ENCODE measurements at places on chromosomes 3 and 15.

GRCh38 chr15:40550341-40551037 lies 14.4 kb downstream of the CCDC32 start:
- DNase-seq: peak; percentile 47

DNA sequence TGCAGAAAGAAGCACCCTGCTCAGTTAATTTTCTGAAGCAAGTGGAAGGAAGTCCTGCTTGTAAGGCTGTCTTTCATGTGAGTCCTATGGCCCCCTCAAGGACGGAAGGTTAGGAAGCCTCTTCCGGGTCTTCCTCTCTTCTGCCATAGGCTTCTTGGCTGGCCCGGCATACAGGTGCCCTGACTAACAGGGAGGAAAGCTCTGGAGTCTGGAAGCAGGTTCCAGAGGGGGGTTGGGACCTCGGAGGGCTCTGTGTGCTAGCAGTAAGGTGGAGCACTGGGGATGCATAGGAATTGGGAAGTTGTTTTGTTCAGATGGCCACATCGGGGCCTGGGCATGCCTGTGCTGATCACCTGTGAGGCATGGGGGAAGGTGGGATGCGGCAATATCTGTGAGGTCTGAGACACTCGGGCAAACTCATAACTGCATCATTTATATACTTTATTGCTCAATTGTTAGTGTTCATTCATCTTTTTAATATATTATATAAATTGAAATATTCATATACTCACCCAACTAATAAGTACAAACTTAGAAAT lies 49.6 kb downstream of the TRAK1 start:
- DNase-seq: no peak

DNA sequence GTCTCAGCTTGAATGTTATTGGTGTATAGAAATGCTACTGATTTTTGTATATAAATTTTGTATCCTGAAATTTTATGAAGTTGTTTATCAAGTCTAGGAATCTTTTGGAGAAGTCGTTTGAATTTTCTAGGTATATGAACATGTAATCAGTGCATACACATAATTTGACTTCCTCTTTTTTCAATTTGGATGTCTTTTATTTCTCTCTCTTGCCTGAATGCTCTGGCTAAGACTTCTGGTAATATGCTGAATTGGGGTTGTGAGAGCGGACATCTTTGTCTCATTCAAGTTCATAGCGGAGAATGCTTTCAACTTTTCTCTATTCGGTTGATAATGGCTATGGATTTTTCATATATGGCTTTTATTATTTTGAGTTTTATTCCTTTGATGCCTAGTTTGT lies 100.9 kb upstream of the MCTP2 start:
- DNase-seq: no peak

GRCh38 chr3:119276680-119277079 lies 17.5 kb upstream of the ARHGAP31 start:
- no peak for DNase-seq

DNA sequence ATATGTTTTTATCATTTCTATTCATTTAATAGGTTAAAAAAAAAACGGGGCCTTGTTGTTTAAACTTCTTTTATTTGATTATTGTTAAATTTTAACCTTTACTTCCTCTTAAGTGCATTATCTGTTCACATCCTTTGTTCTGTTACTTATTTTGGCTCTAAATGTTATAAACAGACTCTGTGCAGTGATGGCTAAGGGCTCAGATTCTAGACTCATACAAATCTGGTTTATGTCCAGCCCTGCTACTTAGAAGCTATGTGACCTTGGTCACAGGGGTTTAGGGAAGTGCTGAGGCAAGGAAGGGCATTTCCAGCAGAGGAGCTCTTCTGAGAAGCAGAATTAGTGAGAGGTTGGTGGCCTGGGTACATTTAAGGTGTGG lies 55.3 kb upstream of the VILL start:
- peak; percentile 28 for DNase-seq

DNA sequence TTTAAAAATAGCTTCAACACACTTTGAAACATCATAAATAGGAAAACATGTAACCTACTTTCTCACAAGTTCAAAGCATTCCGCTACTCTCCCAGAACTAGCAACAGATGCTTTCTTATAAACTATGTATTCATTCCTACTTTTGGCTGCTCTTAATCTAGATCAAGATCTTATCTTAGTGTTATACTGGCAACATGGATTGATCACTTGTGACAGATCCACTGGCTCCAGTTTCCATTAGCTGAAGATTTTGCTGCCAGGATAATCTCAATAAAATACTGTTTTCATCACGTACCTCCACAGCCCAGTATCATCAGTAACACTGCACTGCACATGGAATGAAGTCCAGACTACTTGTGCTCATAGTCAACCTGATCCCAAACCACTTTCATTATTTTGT lies 491.7 kb upstream of the AGTR1 start:
- no peak for DNase-seq

GRCh38 chr15:40044717-40045571 lies 6.0 kb upstream of the SRP14 start:
- DNase-seq: peak; percentile 86

DNA sequence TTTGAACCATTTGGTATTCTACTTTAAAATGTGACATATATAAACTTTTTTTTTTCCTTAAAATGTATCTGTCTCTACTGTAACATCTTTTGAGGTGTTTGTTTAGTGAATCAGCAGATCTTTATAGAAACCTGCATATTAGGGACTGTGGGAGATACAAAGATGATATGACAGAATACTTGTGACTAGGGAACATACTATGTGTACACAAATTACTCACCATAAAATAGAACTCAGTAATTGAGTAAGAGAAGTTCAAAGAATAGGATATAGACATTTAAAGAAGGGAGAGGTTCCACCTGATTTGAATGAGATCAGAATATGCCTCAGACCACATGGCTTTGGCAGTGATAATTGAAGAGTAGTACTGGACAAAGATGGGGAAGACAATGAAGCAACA lies 47.9 kb downstream of the ATP2C1 start:
- DNase-seq: no peak

- no peak for DNase-seq
These were observed 845.9 kb downstream of the TBL1XR1 start for GRCh38 chr3:176351408-176351807.

DNA sequence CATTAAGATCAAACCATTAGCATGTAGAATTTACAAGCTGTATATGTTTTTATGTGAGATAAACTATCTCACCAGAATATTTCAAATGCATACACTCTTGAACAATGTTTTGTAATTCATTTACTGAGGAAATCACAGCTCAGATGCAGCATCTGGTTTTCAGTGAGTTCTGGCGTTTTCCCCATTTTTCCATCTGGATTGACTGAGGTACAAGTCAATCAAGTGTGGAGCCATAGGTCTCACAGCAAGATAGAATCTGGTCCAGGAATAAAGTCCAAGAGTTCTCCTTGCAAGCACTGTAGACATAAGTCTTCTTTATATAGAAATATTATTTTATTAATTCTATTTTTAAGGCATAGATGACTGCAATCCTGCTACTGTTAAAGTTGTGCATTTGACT lies 219.3 kb downstream of the ZBBX start:
- DNase-seq: no peak

DNA sequence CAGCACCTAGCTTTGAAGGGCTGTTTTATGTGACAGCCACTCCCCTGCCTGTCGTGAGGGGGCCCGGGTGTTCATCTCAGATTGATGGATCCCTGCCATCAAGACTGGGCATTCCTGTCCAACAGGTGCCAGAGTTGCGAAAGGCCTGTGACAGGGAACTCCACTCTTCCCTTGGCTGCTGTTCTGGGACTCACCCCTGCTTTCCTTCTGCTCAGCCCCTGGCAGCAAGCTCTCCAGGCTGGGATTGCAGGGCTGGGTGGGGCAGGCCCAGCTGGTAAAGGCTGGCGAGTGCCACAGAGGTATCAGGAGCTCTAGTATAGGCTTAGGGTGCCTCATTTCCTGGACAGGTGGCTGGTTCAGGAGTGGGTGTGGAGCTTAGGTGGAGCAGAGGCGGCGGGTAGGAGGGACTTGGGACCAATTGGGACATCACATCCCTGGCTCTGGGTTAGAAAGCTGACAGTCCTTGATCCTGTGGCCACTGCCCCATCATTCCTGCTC lies at the start of gene PLA2G4B:
Gene PLA2G4B (plus strand): TSS at position 448 of the 498 bp plus-strand sequence. CDS start 67 bp downstream, outside the sequence.
- no peak for DNase-seq

- peak; percentile 12 for DNase-seq
These were observed 180.5 kb downstream of the APBA2 start for GRCh38 chr15:29066310-29066709.

DNA sequence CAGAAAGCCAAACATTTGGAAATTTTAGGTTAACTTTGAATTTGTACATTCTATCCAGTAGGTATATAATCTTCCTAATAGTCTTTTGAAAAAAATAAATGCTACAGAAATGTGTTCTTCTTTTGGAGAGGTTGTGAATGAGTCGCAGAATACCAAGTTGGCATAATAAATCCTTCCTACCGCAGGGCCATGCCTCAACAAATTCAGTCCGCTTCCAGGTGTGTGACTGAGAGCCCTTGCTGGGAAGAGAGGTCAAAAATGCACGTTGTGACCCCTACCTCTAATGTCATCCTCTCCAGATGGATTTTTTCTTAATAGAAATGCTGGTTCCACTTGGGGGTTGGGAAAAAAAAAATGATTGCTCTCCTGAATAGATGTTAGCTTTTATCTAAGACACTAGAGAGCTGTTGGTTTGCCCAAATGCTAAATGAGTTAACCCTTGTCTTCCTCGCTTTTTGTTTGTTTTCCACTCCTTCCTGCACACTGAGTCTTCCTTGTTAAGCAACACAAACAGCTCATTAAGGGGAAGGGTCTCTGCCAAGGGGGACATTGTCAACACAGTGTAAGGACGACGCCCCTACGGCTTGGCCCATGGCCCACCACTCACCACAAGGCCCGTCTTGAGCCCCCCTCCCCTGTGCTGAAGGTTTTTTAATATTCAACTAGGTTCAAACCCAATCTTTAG lies 33.9 kb downstream of the RLBP1 start:
- no peak for DNase-seq

- DNase-seq: no peak
These were observed 153.6 kb downstream of the TNIK start for GRCh38 chr3:171306631-171307030.

DNA sequence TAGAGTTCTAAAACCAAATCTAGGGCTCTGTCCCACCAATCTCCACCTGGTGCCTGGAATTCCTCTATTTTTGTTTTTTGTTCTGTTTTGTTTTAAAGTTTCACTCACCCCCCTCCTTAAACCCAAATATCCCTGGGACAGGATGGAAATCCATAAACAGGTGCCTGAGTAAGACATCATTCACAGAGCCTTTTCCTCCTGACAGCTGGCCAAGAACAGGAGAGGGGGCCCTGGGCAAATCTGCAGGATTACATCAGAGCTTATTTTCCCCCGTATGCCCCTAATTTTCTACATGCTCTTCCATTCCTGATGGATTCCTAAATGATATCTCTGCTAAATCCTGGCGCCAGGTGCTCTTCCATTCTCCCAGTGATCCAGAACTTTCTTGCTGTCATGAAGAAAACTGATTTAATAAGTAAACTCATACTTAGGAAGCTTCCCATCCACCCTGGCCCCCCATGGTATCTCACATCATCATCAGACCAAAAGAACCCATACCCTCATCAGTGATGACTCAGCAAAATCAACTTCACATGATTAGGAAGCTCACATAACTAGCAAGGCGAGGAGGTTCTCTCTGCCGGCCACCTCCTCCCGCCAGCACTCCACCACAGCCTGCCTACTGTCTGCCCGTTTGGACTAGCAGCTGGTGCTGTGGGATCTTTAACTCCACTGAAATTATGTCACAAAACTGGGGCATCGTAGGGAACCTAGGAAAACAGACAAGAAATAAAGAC lies 61.0 kb downstream of the LIPC start:
- DNase-seq: peak; percentile 52

GRCh38 chr15:62094388-62094787 lies 27.6 kb downstream of the C2CD4A start:
- DNase-seq: no peak

DNA sequence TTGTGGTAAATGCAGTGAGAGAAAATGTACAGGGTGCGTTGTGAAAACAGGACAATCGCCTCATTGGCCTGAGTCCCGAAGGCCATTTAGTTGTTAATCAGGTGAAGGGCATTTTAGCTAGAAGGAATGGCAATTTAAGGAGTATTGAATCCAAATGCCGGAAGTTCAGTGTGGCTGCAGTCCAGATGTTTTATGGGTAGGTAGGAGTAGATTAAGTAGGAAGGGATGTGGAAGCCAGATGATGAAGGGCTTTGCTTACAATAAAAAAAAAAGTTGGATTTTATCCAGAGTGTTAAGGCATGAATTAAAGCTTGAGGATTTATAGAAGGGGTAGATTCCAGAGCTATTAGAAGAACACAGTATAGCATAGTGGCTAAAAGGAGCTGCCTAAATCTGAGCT lies 572.7 kb downstream of the NLGN1 start:
- DNase-seq: no peak

- DNase-seq: no peak
These were observed 174.4 kb downstream of the STAG1 start for GRCh38 chr3:136577791-136578190.

All from KBM-7 (cell line).